ENCODE measurements at places on chromosomes 13 and 19.

- DNase-seq: no peak
These were observed 783 bp upstream of the ZNF587B start for GRCh38 chr19:57829316-57829715.

DNA sequence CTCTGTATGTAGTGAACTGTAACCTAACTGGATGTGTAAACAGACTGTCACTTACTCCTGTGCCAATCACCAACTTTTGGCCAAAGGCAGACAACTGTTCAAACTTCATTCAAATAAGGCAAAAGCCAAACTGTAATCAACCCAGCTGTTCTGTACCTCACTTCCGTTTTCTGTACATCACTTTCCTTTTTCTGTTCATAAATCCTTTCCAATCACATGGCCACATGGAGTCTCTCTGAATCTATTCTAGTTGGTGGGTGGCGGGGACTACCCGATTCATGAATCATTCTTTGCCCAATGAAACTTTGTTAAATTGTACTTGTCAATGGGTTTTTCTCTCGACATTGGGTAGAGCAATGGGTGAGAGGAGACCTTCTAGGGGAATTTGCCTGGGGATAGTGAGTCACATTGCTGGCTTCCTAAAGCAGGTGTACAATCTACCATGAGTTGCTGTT is 178.3 kb upstream of the RFC3 start:
- peak; percentile 18 for DNase-seq

- no peak for DNase-seq
These were observed 967 bp downstream of the DBP start for GRCh38 chr19:48635966-48636858.

- DNase-seq: no peak
These were observed 4.0 kb upstream of the PRAM1 start for GRCh38 chr19:8506402-8506957.

GRCh38 chr19:5345895-5346386 is 5.3 kb upstream of the PTPRS start:
- no peak for DNase-seq

Measured in activated CD8-positive, alpha-beta memory T cell treated with anti-CD3 and anti-CD28 coated beads for 48 hours (primary cell).